ENCODE measurements at places on chromosomes 13 and 19.

GRCh38 chr13:114204894-114205293 is 25.8 kb downstream of the CFAP97D2 start:
- no peak for DNase-seq

- no peak for DNase-seq
Measured at GRCh38 chr13:111658145-111659100, 338.0 kb downstream of the TEX29 start.

DNA sequence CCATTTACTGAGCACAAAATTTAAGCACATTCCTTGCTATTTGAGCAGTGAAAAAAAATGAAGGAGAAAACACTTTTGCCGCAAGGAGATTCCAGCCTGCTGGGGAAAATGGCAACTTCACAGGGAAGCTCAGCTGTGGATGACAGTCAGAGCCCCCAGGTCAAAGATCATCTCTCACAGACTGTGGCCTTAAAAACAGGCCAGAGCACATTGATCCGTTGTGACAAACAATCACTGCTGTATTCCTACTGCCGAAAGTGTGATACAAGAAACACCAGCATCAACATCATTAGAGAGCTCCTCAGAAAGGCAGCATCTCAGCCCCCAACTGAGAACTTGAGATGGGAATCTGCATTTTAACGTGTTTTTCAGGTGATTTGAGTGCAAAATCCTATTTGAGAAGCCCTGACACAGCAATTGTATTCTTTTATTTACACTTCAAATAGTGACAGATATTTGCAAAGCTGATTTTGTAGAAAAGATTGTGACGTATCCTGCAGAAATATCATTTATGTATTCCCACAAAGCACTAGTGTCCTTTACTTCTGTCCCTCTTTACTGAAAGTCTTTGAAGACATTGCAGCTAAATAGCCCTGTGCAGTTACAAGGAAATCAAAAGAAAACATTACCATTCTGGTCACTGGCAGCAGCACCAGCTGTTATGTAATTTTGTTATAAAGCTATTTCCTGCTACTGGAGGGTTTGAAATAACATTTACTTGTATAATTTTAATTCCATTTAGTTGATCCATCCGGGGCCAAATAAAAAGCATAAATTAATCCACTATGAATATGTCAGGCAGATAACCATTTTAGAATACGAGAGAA is 652.0 kb downstream of the LIG4 start:
- DNase-seq: no peak

- no peak for DNase-seq
Measured at GRCh38 chr13:34869696-34870095, 72.4 kb upstream of the NBEA start.

DNA sequence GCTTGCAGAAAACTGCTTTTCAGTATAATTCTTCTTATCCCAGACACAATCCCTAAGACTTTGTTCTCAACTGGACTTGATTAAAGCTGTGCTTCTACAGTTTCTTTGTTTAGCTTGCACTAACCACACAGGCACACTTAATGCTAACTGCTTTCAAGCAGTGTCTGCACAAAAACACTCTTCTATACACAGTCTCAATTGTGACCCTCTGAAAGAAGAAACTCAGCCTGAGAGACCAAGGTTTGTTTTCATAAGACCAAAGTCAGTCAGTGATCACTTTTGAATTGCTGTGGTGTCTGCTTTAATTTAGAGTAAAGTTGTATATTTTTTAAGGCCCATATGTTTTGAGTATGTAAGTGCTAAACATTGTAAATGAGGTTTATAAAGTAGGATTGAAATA is 431.2 kb downstream of the KCTD12 start:
- no peak for DNase-seq

GRCh38 chr13:101035119-101035620 is 360.6 kb upstream of the TMTC4 start:
- no peak for DNase-seq

DNA sequence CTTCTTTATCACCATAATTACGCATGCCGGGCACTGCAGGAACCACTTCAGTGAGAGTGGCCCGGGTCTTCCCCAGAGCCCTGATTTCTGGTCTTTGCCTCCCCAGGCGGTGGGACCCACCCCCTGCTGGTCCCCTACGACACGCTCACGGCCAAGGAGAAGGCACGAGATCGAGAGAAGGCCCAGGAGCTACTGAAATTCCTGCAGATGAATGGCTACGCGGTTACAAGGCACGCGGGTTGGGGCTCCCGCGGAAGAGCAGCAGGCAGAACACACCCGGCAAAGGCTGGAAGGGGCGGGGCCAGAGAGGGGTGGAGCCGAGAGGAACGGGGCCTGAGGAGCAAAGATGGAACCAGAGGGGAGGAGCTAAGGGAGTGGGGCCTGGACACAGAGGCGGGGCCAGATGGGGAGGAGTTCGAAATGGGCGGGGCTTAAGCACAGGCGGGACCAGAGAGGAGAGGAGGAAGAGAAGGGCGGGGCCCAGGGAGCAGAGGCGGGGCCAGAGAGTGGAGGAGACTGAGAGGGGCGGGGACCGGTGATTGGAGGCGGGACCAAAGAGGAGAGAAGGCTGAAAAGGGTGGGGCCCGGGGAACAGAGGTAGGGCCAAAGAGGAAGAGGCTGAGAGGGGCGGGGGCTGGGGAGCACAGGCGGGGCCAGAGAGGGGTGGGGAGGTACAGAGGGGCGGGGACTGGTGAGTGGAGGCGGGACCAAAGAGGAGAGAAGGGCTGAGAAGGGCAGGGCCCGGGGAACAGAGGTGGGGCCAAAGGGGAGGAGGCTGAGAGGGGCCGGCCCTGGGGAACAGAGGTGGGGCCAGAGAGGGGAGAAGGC is 73.4 kb downstream of the RYR1 start:
- peak; percentile 20 for DNase-seq

GRCh38 chr13:85406269-85406975 is 392.8 kb downstream of the SLITRK6 start:
- no peak for DNase-seq

DNA sequence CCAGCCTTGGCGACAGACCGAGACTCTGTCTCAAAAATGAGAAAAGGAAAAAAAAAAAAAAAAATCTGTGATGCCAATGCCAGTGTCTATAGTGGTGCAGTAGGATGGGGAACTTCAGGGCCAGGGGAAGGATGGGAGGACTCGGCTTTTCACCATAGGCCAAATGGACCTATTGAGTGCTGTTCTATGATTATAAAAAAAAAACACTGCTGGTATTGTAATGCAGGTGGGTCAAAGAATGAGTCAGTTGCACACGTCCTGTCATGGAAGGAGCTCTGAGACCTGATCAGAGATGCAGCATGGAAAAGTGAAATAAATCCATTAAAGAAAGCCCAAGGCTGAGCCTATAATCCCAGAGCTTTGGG is 7.0 kb downstream of the DNAJB1 start:
- DNase-seq: no peak

DNA sequence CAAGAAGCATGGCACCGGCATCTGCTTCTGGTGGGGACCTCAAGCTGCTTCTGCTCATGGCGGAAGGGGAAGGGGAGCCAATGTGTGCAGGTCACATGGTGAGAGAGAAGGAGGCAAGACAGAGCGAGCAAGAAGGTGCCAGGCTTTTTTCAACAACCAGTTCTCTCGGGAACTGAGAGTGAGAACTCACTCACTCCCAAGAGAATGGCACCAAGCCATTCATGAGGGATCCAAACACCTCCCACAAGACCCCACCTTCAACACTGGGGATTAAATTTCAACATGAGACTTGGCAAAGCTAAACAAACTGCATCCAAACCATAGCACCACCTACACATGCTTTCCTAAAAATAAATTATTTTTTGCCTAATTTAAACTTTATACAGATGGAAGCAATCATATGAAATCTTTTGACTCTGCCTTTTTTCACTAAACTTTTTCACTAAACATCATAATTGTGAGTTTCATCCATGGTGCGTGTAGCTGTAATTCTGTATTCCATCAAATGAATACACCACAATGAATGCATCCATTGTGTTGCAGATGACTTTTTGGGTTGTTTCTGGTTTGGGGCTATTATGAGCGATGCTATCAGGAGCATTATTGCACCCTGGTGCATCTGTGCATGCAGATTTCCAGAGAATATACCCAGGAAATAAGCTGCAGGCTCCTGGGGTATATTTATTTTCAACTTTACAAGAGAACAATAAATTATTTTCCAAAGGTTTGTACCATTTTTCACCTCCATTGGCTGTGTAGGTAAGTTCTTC is 14.6 kb upstream of the IPO5 start:
- DNase-seq: peak; percentile 52

DNA sequence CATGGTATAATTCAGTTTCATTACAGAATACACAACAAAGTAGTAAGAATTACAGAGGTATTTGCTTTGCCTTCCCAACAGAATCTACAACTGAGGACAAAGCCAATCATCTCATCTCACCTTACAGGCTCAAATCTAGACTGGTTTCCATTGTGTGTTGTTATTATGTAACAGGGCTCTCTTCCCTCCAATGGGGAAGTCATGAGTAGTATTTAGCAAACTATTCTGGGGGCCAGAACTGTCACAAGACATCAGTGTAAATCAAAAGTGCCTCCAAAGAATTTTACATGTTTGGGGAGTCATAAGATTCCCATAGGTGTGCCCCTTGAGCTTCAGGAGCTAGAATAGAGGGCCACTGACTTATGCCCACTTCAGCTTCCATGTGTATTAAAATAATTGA is 187.0 kb upstream of the EDNRB start:
- no peak for DNase-seq

DNA sequence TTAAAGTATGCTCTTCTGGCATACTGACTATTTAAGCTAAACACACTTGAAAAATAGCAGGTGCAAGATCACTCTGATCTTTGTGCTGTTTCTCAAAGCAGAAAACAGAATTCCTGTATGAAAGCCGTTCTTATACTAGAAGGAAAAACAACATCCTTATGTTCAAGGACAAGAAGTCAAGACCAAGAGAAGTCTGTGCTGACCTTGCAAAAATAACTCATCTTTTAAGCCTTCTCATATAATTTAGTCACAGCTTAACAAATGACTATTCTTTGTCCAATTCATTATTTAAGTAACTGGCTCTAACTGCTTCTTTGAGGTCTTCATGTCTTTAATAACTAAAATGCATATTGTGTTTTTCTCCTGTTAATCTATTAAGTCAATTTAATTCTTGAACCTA is 2750.2 kb upstream of the PCDH20 start:
- DNase-seq: no peak

DNA sequence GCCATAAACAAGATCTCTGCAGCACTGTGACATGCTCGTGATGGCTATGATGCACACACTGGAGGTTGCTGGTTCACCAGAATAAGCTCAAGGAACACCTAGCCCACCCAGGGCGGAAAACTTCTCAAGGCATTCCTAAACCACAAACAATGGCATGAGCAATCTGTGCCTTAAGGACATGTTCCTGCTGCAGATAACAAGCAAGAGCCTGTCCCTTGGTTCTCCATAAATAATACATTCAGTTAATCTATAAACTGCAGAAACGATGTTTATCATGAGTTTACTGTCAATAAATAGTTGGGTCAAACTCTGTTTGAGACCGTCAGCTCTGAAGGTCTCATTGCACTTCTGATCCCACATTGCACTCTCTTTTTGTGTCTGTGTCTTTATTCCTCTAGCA is 18.6 kb upstream of the ZNF266 start:
- DNase-seq: no peak

DNA sequence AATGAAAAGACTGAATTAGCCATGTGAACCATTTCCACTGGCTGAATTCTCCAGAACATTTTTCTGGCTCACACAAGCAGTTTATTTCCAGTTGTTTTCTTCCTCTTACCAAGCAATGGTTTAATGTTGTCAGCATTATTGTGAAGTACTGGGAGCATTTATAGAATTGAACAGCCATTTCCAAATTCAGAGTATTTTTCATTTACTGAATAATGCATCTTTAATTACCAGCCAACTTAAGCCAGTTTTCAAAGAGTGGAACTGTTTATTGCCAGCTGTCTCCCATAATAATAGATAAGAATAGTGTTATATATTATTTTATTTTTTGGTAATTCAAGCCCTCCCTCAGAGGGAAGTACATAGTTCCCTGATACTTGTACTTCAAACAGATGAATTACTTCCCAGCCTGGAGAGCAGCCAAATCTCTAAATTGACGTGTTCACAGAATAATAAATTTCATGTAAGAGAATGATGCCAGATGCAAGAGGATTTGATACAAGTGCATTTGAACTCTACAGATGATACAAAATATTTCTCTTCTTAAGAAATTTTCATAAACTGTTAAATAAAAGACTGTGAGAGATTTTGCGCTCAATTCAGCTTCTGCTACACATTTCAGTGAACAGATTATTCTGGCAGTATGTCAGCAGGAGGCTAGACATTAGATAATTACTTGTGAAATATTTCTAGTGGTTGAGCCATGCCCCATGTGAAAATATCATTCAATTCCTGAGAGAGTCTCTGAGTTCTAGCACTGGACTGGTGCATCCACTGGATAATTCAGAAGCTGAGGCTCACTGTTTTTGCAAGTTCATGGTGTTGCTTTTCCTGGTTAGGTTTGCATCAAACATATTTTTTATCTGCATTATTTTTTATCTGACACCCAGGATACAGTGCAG is 315.9 kb downstream of the SLC7A1 start:
- DNase-seq: no peak

DNA sequence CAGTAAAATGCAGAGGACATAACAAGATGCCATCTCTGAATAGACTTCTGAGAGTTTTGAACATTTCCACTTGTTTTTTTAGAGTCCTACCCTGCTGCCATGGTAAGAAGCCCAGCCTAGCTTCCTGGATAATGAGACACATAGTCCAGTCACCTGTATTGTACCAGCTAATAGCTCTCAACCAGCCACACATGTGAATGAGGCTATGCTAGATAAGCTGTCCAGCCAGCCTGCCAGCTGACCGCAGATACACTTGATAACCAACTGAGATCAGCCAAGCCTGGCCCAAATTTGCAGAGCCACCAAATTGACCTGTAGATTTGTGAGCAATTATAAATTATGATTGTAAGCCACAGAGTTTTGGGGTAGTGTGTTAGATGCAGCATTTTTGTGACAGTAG is 10.7 kb downstream of the RFXAP start:
- no peak for DNase-seq

- peak; percentile 54 for DNase-seq
Measured at GRCh38 chr19:2983351-2984214, 6.2 kb downstream of the TLE6 start.

DNA sequence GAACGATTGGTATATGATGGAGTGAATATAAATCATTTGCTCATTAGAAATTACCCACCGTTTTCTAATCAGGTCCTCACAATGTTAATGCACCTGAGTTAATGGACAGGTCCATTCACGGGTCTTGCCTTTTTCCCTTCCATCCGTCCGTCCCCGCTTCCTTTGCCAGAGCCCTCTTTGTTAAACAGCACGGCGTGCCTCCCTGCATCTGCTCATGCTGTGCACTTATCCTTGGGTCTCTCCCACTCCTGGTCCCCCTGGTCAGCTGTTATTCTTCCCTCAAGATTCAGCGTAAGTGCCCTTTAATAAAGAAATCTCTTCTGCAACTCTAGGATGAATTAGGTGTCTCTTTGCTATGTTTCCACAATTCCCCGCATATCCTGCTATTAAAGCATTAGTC is 324.5 kb downstream of the DNAJC15 start:
- DNase-seq: no peak

GRCh38 chr13:94162289-94162688 is 317.2 kb downstream of the DCT start:
- DNase-seq: no peak

DNA sequence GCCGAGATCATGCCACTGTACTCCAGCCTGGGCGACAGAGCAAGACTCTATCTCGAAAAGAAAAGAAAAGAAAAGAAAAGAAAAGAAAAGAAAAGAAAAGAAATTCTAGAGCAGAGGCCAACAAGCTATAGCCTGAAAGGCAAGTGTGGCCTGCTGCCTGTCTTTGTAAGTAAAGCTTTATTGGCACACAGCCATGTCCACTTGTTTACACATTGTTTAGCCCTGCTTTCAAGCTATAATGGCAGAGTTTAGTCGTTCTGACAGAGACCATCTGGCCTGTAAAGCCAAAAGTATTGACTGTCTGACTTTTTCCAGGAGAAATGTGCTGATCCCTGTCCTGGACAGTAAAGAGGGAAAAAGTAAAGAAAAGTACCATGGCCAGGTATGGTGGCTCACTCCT is 18.3 kb downstream of the NWD1 start:
- DNase-seq: no peak

Data from SJSA1 (cell line).